ENCODE measurements at places on chromosomes 2 and 18. TPM values are rescaled to one million over a fixed set of nuclear protein-coding genes. Genes with fewer than 3 reads are reported as not detected.

The C2orf80 gene
- total RNA-seq = not detected

The ANKRD29 gene
- total RNA-seq = 3.1 TPM

The UBR3 gene
- 11.4 TPM for total RNA-seq

The FAM124B gene
- total RNA-seq = not detected

The COLEC11 gene
- total RNA-seq = not detected

- no peak for DNase-seq
Measured at GRCh38 chr18:27483276-27483675, 298.2 kb upstream of the CHST9 start.

GRCh38 chr18:73164430-73164829 is 296.6 kb upstream of the NETO1 start:
- no peak for DNase-seq

- DNase-seq = no peak
Measured at GRCh38 chr18:74149878-74150277, 1.6 kb downstream of the TIMM21 start.

DNA sequence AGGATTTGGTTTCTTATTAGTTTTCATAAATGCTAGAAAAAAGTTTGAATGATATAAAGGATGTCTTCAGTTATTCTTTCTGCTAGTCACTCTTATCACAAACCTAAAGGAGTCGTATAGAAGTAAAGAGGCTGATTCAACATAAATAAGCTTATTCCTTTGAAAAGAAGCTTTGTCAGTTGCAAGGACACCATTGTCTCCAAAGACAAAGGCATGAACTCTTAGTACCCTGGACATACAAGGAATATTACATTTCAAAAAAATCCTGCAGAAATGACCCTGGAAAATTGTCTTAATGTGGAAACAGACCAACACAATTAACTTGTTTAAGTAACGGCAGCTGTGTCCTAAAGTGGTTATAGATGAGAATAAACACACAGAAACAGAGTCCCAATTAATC is 528.0 kb downstream of the CPS1 start:
- no peak for DNase-seq

- no peak for DNase-seq
Measured at GRCh38 chr2:101026253-101026701, 24.2 kb downstream of the RPL31 start.

DNA sequence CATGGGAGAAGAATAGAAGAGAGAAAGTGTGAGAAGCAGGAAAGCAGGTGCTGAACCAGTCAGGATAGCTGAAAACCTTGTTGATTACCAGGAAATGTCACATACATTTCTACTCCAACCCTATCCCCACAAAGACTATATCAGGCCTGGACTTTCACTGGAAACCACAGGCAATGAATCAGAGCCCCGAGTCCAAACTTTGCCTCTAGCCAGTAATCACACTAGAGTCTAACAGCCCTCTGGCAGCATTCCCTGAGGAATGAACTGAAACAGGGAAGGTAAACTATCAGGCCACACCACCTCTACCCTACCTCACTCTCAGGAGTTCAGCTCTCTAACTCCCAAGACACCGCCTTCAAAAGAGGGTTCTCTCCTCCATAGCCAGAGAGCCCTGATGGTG is 18.7 kb upstream of the IHH start:
- DNase-seq = no peak

- peak; percentile 83 for DNase-seq
Measured at GRCh38 chr2:131673400-131674173, 145.9 kb downstream of the CCDC74A start.

All from HT-29 (cell line).